ENCODE measurements at places on chromosomes 16 and 17.

GRCh38 chr17:31202968-31203367 lies 94.1 kb downstream of the OMG start:
- no peak for DNase-seq

GRCh38 chr16:22736791-22737190 lies 77.2 kb upstream of the HS3ST2 start:
- DNase-seq = no peak

DNA sequence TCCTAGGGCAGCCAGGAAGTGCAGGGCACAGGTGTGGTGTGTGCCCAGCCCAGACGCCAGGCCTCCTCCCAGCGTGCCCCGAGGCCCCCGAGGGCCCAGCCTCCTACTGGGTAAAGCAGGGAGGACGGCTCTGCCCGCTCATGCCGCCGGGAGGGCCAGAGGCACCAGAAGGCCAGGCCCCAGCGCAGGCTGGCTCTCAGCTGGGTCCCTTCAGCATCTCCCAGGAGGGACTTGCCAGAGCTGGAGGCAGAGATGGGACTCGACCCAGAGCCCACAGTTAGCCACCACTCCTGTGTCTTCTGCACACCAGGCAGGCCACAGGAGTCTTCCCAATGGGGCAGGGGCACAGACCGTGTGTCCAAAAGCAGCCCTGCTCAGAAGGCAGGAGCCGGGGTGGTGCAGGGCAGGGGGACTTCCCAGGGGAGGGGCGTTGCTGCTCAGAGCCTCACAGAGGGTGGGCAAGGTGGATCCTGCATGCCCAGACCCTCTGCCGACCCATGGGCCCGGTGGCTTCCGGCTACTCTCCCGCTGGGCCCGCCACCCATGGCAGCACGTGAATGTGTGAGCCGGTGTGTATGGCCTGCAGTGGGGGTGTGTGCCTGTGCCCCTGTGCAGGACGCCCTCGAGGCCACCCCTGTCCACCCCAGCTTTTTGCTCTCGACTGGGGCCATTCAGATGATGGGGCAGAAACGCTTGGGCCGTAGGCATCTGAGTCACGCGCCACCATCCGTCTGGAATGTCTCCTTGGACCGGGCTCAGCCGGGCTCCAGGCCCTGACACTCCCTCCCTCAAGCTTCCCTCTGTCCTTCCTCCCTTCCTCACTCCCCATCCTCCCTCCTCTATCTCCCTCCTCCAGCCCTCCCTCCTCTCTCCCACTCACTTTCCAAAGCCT lies 5.7 kb upstream of the ZNF469 start:
- no peak for DNase-seq

- no peak for DNase-seq
These were observed 1151.9 kb upstream of the GOT2 start for GRCh38 chr16:59886021-59886420.

GRCh38 chr17:76529224-76530094 lies 8.1 kb downstream of the CYGB start:
- no peak for DNase-seq

DNA sequence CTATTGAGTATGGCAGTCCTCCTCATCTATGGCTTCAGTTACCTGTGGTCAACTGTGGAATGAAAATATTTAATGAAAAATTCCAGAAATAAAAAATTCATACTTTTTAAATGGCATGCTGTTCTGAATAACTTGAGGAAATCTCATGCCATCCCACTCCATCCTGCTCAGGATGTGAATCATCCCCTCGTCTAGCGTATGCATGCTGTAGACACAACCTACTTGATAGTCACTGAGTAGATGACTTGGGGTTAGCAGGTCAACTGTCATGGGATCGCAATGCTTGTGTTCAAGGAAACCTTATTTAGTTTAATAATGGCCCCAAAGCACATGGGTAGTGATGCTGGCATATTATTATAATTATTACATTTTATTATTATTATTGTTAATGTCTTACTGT lies 4.8 kb upstream of the VAC14 start:
- DNase-seq = no peak

DNA sequence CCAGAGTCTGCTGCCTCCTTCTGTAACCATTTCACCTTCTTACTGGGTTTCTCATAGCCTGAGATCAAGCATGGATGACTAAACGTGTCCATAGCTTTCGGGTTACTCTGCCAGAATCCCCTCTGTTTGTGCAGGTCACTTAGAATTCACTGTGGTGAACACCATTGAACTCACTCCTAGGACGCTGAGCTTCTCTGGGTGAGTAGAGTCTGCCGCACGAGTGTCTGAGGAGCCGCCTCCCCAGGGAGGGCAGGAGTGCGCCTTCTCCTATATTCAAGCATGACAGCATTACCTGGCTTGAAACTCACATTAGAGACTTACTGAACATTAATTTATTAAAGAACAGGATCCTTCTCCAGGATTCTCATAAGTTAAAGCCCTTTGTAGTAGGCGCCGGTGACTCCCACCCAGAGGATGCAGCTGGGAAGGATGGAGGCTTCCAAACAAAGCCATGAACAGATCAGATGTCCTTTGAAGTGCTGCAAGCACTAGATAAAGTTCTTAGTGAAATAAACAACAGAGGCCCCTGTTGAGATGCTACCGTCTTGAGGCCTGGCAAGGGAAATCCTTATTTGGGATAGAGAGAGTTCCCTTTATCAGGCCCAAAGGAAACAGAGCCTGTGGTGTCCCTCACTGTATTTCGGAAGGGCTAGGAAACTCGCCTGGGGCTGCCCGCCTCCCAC lies 144.6 kb upstream of the PLCG2 start:
- no peak for DNase-seq

- no peak for DNase-seq
These were observed 19.8 kb upstream of the FAM83G start for GRCh38 chr17:19024101-19025078.

DNA sequence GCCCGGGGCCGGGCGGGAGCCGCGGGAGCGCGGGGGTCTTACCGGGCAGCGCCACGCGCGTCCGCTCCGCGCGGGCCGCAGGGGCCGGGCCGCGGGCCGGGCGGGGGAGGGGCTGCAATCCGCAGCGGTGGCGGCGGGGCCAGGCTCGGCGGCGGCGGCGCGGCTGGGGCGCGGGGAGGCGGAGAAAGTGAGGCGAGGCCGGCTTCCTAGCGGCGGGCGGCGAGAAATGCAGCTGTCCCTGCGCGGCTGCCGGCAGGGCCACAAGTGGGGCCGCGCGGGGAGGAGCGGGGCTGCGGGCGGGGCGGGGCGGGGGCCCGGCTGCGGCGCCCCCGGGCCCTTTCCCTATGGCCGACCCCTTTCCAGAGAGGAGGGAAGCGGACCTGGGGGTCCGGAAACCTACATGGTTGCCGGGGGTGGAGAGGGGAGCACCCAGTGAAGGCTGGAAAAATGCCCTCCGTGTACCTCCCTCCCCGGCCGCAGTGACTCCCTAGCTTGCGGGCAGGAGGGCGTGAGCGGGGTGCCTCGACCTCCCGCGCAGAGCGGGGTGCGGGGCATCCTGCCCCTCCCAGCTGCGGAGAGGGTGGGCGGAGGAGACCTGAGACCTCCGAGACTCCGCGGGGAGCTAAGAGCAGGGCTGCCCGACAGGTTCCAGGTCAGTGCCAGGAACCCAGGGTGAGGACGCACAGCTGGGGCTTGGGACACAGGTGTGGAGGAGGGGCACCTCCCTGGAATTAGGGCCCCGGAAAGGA lies at the start of gene CUEDC1:
TSS of gene CUEDC1 (minus strand) at position 230 of the 749 bp plus-strand sequence. CDS start 69,848 bp downstream, outside the sequence.
- DNase-seq = peak; percentile 77

DNA sequence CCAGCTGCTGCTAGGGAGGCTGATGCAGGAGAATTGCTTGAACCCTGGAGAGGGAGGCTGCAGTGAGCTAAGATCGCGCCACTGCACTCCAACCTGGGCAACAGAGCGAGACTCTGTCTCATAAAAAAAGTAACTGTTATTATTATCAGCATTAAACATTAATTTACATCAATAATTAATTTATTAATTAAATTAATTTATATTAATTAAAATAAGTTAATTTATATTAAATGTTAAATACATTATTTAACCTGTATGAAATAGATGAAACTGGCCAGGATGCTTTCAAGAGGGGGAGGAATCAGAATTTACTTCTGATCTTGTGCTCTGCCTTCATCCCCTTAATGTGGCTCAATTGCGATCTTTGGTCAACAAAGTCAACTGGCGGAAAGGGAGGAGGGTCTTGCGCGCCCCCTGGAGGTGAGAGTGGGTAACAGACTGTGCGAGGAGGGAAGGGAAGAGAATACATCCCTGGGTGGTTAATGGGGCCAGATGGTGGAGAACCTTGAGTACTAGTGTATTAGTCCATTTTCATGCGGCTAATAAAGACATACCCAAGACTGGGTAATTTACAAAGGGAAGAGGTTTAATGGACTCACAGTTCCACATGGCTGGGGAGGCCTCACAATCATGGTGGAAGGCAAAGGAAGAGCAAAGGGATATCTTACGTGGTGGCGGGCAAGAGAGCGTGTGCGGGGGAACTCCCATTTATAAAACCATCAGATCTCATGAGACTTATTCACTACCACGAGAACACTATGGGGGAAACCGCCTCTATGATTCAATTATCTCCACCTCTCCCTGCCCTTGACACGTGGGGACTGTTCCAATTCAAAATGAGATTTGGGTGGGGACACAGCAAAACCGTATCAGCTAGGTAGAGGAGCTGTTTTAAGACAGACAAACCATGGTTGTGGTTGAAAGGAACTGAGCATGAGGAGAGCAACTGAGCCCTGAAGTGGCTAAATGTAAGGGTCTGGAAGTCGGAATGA lies 15.7 kb upstream of the CPPED1 start:
- peak; percentile 83 for DNase-seq

DNA sequence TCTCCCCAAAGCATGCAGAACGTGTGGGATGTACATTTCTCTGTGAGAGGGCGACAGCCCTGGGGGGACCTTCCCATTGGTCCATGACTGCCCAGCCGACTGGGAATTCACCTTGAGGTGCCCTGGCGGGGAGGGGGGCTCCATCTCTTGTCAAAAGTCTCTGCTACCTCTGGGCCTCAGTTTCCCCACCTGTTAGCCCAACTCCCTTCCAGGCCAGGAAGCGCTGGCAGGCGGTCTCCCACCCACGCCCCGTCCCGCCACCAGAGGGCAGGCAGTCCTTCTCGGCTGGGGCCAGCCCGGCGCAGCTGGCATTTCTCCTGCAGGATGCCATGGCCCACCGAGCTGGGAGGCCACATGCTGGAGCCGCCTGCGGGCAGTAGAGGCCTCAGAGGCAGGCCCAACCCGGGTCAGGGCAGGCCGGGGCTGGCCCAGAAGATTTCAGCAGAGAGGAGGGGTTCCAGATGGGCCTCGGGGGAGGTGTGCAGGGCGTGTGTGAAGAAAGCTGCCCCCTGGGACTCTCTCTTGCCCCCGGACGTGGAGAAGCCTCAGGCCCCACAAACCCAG lies 16.6 kb downstream of the CD7 start:
- DNase-seq = peak; percentile 73

- DNase-seq = peak; percentile 70
These were observed 9.4 kb downstream of the CYGB start for GRCh38 chr17:76528156-76528527.

GRCh38 chr17:35879773-35880654 lies at the start of gene CCL5:
Gene CCL5, minus strand, starts transcription at chr17:35880360.
- peak; percentile 17 for DNase-seq

DNA sequence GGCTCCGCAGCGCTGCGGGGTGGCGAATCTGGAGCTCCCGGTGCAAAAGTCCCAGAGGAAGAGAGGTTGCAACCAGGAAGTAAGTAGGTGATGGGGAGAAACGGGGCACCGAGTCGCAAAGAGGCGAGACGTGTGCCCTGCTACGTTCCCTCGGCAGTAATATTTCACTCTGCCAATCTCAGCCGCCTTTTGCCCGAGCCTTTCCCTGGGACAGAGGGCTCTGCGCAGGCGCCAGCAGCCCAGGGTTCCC lies at the start of gene NR1D1:
TSS of gene NR1D1 (minus strand) at position 171 of the 250 bp plus-strand sequence. CDS start 495 bp downstream, outside the sequence.
- peak; percentile 37 for DNase-seq

DNA sequence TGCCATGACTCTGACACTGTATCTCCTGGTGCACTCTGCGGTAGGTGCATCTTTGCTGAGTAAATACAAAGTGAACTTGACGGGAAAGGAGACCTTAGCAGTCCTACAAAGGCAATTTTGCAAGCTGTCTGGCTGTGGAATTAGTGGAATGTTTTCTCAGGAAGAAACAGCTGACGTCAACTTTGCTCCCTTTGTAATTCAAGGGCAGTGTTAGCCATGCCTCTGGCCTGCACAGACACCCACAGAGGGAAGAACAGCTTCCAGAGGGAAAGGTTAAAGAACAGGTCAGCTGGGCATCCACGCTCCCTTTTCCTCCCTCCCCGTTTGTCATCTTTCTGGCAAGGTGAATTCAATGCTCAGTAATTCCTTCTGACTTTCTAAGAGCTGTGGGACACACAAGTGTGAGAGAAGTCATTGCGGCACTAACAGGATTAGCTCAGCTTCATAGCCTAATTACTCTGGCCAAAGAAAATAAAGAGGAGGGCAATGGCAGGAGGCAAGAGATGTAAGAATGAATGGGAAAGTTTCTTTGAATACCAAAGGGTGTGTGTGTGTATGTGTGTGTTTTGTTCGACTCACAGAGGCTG lies 476.9 kb upstream of the GOT2 start:
- no peak for DNase-seq

DNA sequence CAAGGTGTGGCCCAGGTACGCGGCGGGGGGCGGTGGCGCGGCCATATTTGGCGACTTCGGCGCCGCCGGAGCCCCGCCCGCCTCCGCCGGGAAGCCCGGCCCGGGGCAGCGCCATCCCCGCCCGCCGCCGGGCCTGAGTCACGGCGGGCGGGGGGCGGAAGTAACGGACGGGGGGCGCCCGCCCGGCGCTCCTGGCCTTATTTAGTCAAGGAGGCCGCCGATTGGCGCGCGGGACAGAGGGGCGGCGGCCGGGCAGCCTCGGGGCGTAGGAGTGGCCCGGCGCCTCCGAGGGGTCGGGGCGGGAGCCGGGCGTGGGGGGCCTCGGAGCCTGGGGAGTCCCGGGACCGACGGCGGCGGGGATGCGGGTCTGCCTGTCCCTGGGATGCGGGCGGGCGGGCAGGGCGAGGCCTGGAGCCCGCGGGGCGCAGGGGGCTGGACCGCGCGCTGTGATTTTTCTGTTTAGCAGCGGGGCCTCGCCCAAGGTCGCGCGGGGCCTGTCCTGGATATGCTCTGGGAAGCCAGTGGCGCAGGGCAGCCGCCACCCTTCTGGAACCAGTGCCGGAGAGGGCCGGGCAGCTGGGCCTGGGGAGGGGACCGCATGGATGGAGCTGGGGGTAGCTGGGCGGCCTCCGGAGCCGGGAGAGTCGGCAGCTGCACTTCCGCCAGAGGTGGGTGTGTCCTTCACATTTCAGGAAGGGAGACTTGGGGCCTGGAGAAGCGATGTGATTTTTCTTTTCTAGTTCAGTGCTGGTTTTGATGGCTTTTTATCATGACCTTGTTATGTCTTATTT lies 2.3 kb upstream of the ACTG1 start:
- DNase-seq = peak; percentile 68

- DNase-seq = no peak
These were observed 237.7 kb downstream of the KATNIP start for GRCh38 chr16:27787665-27788064.

All from germinal center (tissue), 1 donor.